Effector CD4-positive, alpha-beta T cell (primary cell): ENCODE measurements at places on chromosomes 7 and 10.

DNA sequence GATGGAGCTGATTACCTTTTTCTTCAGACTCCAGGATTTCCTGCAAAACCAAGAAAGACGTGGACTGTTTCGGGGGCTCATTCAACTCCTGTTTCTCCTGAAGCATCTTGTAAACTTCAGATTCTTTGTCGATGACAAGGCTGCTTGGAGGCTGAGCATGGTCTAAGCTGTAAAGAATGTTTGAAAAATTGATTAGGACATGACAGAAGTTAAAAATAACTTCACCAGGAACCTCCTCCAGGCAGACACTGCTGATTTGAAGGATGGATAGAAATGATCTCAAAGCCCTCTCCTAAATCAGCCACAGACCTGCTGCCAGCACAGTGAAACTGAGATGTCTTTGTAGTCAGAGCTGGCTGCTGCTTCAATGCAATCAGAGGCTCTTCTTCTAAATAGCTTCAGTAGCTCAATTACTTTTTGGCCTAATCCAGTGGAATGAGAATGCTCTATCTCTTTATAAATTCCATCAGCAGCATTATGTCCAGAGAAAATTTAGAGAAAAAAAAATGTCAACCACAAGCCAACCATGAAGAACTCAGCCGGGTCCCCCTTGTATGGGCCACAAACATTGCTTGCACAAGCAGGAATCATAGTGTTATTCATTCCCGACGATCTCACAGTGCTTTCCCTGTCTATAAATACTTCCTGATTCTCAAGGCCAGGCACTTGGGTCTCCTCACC lies 43.5 kb downstream of the PDLIM1 start:
- no peak for DNase-seq

- DNase-seq: no peak
These were observed 108.2 kb downstream of the ADCY1 start for GRCh38 chr7:45682358-45682735.

GRCh38 chr7:139627831-139628230 lies 104.3 kb downstream of the CLEC2L start:
- DNase-seq: no peak

DNA sequence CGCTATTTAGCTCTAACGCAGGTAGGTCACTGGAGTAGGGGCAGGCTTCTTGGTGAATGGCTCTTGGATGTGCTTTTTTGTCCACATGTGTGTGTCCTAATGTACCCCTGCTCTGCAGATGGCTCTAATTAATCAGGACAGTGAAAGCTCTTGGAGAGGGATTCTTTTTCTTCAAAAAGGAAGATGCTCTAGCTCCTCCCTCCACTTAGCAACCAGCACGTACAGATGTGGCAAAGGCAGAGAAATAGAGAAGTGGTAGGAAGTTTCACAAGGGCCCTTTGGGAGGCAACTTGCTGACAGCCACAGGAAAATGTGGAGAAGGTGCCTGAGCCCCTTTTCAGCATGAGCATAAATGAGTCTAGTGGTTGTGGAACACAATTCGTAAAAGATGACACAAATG lies 221.7 kb downstream of the PLXNA4 start:
- DNase-seq: no peak

GRCh38 chr7:158778471-158778870 lies 50.8 kb downstream of the ESYT2 start:
- DNase-seq: no peak

DNA sequence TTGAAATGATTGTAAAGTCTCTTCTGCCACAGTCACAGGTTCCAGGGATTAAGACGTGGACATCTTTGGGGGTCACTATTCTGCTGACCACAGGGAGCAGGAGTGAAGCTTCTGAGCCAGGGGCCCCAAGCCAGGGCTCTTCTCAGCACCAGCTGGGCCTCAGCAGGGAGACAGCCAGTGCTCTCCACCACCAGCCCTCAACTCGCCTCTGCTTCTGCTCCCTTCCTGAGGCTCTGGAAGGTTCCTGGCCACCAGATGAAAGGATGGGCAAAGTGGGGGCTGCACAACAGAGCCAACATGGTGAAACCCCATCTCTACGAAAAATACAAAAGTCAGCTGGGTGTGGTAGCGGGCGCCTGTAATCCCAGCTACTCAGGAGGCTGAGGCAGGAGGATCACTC lies 11.2 kb upstream of the CRYGN start:
- no peak for DNase-seq

DNA sequence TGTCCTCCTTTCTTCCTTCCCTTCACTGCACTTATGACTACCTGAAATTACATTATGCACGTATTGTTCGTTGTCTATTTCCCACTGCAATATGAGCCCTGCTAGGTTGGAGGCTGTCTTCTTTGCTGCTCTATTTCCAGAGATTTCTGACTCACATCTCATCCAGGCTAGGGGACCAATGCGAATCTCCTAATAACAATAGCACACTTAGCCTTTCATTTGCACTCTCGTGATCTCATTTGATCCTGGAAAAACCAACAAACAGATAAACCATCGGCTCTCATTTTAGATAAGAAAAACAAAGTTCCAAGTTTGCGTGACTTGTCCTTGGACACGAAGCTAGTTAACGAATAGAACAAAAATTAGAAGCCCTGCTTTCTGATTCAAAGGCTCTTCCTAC lies 1.4 kb downstream of the ZNF438 start:
- DNase-seq: no peak
